Left cardiac atrium (tissue), 4 donors: ENCODE measurements at places on chromosomes 4 and X. TPM values are rescaled to one million over a fixed set of nuclear protein-coding genes. Genes with fewer than 3 reads are reported as not detected.

The HEPH gene
- total RNA-seq, result 35.0 TPM

The CLGN gene
- 58.2 TPM for total RNA-seq

The NBDY gene
- 27.5 TPM for total RNA-seq

The TMEM35A gene
- 0.41 TPM for total RNA-seq

The NPY2R gene
- total RNA-seq, result 0.35 TPM

The CPZ gene
- 2.2 TPM for total RNA-seq

The LUZP4 gene
- total RNA-seq, result not detected

The CLIC2 gene
- 14.6 TPM for total RNA-seq

The UCP1 gene
- 1.1 TPM for total RNA-seq

The NIPAL1 gene
- 1.5 TPM for total RNA-seq

The PLXNA3 gene
- total RNA-seq, result 28.1 TPM

The NAP1L3 gene
- total RNA-seq, result 3.6 TPM

The NAA11 gene
- total RNA-seq, result not detected

The ITGB1BP2 gene
- total RNA-seq, result 90.5 TPM

The DCUN1D4 gene
- 50.9 TPM for total RNA-seq

The NALF2 gene
- 57.0 TPM for total RNA-seq

The CD99L2 gene
- 61.0 TPM for total RNA-seq

The PRRG1 gene
- total RNA-seq, result 13.9 TPM

The SLC6A8 gene
- total RNA-seq, result 134 TPM

The GAGE2A gene
- not detected for total RNA-seq

The RTL9 gene
- total RNA-seq, result 0.15 TPM

The COX7B gene
- total RNA-seq, result 1,144 TPM

The ZNF630 gene
- total RNA-seq, result 1.7 TPM

The GRIA2 gene
- total RNA-seq, result not detected

The MAGEA8 gene
- total RNA-seq, result not detected

The EFHC2 gene
- 5.1 TPM for total RNA-seq

The MAGEA10 gene
- not detected for total RNA-seq

The SHROOM4 gene
- total RNA-seq, result 19.0 TPM

The FAM53A gene
- total RNA-seq, result 1.3 TPM

The DCLK2 gene
- total RNA-seq, result 9.9 TPM

The F9 gene
- total RNA-seq, result not detected

The MAGEC3 gene
- total RNA-seq, result not detected

The MAGEB2 gene
- total RNA-seq, result not detected

The NWD2 gene
- 1.6 TPM for total RNA-seq

The RAP1GDS1 gene
- 16.1 TPM for total RNA-seq

The CNGA1 gene
- total RNA-seq, result 0.92 TPM

The OTC gene
- 0.58 TPM for total RNA-seq

The TRIM2 gene
- 22.6 TPM for total RNA-seq

The PPEF2 gene
- not detected for total RNA-seq

The FRMD7 gene
- not detected for total RNA-seq

The CORIN gene
- 106 TPM for total RNA-seq

The BEX1 gene
- total RNA-seq, result 2.2 TPM

The NR0B1 gene
- not detected for total RNA-seq

The RASGEF1B gene
- total RNA-seq, result 6.8 TPM
